NCI-H1417 treated with DMSO at 0.1 percent for 48 hours (cell line): ENCODE measurements at places on chromosomes 11 and 22.

GRCh38 chr11:22778642-22779041 is 51.0 kb downstream of the SVIP start:
- DNase-seq: peak; percentile 38

- DNase-seq: no peak
Observed at GRCh38 chr11:128593281-128593680, 5.9 kb upstream of the ETS1 start.

- no peak for DNase-seq
Observed at GRCh38 chr11:45726493-45727054, 61.2 kb upstream of the CHST1 start.

- no peak for DNase-seq
Observed at GRCh38 chr11:111360150-111361043, 18.7 kb downstream of the POU2AF1 start.

DNA sequence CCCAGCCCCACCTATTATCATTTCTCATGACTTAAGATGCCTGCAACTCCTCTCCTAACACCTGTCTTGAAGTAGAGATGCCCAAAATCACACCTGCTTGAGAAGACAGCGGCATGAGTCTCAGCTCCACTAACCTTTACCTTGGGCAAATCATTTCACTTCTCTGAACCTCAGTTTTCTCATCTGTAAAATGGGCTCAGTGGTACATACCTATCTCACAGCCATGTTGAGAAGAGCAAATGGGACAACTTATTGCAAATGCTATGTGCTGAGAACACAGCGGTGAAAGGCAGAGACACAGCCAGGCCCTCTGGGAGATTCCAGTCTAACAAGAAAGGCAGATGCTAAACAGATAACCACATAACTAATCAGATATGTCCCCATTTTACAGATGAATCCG is 7.8 kb downstream of the TST start:
- no peak for DNase-seq

DNA sequence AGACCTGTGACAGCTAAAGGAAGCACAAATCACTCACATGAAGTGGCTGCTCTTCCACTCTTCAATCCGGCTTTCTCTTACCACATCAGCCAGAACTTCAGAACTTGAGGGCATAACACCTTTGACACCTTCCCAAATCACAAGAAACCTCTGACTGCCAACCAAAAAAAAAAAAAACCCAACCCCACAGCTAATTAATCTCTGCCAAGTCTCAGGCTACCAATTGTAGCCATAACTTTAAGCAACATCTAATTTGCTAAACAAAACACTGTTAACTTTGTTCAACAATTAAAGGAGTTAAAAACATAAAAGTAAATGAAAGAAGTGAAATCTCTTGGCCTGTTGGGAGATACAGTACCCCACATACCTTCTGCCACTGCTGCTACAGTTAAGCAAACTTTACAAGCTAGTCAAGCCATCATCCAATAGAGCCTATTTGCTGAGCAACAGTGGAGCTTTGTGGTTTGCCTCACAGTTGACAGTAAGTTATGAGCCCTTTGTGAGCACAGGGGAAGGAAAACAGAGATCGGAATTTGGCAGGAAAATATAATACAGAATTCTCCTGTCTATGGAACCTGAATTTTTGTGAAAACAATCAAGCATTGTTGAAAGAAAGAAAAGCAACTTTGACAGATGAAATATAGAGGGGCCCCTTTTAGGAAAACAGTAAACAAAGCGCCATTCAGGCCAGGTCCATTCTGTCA is at the start of gene SOX6:
TSS of gene SOX6 (minus strand) at position 490 of the 704 bp plus-strand sequence. CDS start 15,298 bp downstream, outside the sequence.
- DNase-seq: no peak

- DNase-seq: no peak
Observed at GRCh38 chr11:78868563-78868962, 293.9 kb upstream of the NARS2 start.

DNA sequence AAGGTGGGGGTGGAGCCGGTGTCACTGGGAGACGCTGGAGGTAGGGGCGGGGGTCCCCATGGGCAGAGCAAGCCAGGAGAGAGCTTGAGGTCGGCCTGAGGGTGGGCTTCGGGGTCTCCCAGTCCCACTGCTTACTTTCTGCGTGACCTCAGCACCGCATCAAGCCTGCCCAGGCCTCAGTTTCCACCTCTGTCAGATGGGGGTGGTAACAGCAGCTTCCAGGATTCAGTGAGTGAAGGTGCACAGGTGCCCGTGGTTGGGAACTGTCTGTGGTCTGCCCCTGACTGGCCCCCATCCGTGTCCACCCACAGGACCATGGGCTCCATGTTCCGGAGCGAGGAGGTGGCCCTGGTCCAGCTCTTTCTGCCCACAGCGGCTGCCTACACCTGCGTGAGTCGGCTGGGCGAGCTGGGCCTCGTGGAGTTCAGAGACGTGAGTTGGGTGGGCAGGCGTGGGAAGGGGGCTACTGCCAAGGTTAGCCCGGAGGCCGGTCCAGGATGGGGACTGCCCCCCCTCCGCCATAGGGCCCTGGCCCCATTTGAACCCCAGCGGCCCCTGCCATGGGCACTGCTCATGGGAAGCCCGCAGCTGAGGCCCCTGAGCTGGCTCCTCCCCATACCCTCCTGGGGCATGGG is 2.2 kb downstream of the TCIRG1 start:
- DNase-seq: no peak

DNA sequence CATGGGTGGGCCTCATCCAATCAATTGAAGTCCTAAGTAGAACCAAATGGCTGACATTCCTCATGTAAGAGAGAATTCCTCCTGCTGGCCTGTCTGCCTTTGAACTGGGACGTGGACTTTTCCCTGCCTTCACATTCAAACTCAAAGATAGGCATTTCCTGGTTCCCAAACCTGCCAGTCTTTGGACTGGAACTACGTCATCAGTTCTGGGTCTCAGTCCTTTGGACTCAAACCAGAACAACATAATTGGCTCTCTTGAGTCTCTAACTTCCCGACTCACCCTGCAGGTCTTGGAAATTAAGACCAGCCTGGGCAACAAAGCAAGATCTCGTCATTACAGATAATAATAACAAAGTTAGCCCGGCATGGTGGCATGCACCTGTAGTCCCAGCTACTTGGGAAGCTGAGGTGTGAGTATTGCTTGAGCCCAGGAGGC is 38.7 kb upstream of the NARS2 start:
- no peak for DNase-seq

DNA sequence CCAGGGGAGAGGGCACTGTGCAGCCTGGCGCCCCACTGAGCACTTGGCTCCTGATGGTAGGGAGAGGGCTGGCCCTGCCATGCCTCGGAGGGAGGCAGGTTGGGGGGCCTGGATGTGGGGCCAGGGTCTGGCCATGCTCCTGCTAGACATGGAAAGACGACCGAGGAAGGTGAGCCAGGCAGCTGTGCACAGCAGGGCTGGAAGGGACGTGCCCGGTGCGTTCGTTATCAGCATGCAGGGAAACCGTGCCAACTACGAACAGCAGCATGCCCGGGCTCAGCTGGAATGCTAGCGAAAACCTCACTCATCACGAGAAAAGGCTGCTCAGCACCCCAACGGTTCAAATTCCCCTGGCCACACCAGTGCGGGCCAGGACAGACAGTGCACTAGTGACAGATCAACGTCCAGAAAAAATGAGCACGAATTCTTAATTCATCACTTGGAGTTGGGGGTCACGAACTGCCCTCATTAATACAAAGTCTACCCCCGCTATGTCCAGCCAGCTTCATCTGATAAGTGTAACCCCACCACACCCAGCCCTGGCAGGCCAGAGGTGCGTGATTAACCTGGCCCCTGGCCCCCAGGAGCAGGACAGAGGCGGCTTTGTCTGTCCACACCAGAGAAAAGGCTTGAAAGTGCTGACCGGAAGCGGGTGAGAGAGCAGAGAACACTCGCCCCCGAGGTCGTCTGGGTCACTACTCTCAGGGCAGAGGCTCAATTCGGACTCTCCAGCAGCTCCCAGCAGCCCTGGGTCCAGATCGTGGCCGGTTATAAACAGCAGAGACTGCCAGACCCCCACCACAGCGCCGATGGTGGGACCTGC is 84.2 kb downstream of the CELSR1 start:
- no peak for DNase-seq

- no peak for DNase-seq
Observed at GRCh38 chr22:25354456-25354855, 135.0 kb downstream of the CRYBB2 start.

DNA sequence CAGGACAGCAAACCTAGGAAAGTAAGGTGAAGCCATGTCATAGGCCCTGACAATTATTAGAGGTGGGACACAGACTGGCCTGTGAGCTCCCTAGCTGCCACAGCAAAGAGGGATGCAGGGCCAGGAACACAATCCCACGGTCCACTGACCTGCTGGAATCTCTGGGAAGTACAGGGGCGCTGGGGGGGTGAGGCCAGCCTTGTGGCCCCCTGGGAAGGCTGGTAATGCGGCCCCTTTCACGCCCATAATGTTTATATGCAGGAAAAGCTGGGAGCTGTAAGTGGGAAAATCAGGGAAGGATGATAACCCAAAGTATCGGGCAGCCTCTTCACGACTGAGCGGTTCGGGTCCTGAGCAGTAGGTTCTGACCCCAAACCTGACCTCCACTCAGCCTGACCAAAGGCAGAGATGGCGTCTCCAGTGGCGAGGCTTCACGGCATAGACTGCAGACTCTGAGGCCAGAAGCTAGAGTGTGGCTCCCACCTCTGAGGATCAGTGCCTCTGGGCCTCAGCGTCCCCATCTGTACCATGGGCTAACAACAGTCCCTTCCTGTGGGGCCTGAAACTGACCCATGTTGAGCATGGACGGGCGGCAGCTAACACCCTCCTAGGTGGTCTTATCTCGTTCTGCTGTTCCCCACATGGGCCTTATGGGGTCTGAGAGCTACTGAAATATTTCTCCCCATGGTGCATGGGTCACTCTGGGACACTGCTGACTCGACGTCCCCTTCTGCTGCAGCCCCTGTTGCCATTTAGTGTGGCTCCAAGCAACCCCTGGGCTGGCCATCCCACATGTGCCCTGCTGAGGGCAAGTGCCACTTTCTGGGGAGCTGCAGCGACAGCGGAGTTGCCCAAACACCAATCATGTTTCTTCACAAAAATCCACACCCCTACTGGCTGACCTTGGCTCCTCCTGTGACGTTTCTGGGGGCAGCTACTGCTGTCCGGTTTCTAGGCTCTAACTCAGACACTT is 101.8 kb downstream of the PHF21B start:
- DNase-seq: no peak

DNA sequence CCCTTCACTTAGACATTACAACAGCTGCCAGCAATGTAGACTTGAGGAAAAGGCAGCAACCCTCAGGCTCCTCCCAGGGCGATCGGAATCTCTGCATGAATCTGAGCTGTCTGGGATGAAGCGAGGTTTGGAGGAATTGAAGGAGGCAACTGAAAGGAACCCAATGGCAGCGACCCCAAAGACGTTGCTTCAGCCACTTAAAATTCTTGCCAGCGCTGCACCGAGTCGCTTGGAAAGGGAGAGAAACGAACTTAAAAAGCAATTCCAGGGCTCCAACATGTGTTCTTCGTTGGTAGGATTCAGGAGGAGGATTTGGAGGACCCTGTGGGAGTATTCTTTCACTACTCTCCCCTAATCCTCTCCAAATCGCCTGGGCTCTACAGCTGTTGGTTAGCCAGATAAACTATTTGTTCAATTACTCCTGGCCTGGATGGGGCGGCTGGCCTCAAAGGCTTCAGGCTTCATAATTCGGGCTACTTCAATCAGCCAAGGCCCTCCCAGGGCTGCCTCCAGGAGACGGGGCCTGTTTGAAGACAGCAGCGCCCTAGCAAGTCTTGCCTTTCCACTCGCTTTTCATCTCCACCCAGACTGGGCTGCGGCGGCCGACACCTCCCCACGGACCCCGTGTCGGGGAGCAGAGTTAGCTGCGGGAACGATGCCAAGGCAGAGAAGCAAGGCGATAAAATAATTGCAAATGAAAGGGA is 72.4 kb upstream of the TMEM45B start:
- no peak for DNase-seq

- DNase-seq: no peak
Observed at GRCh38 chr11:1202154-1202775, 20.6 kb upstream of the MUC5B start.

DNA sequence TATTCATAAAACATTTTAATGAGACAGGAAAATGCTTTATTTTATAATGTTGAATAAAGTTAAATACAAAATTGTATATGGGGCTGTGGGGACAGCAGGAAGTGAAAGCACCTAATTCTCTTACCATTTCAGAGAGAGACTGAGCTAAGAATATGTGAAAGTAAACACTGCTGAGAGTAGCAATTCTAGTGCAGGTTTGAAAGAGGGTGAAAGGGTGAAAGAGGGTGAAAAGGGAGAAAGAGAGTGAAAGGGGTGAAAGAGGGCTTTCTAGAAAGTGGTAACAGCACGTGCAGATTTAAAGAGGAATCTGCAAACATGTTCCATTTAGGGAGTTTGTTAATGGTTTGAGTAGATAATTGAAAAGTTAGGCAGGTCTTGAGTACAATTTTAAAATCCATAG is 652.0 kb upstream of the CCDC90B start:
- DNase-seq: no peak

- no peak for DNase-seq
Observed at GRCh38 chr11:12995188-12995587, 13.9 kb upstream of the RASSF10 start.

- no peak for DNase-seq
Observed at GRCh38 chr11:1307998-1308742, 1.3 kb downstream of the TOLLIP start.

GRCh38 chr11:85495918-85496317 is 131.2 kb downstream of the DLG2 start:
- DNase-seq: no peak

- no peak for DNase-seq
Observed at GRCh38 chr11:94793002-94793401, 24.8 kb downstream of the AMOTL1 start.

GRCh38 chr11:59180168-59180776 is 8.3 kb downstream of the DTX4 start:
- no peak for DNase-seq

DNA sequence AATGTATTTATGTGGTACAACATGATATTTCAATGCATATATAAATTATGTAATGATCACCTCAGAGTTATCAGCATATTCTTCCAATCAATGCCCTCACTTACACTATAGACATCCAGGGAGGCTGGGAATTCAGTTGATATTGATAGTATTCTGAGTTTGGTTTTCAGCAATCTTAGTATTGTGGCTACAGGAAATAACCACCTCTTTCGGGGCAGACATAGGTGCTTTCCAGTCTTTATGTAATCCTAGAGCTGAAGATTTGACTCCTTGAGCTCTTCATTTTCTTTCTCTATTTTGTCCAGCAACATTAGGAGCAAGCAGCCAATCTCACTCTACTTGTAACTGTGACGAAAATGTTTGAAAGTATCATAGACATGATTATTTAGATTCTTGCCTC is 712.7 kb upstream of the KIRREL3 start:
- DNase-seq: no peak

DNA sequence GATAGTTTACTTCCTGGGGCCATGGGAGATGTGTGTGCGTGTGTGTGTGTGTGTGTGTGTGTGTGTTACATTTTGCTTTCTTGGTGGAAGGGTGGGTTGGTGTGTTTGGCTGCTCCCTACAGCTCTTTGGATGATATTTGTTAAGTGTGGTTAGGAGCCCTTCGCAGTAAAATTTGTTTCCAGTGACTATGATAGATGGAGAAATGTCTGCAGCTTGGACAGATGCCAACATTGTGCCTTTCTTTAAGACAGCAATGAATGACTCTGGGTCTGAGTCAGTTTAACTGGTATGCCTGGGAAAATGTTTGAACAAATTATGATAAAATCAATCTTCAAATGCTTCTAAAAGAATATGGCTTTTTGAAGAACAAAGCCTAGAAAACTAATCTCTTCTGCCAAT is 102.7 kb upstream of the TRPC6 start:
- no peak for DNase-seq
